ENCODE measurements at places on chromosomes 4 and X. TPM values are rescaled to one million over a fixed set of nuclear protein-coding genes. Genes with fewer than 3 reads are reported as not detected.

Gene MAGEA12
- 0.12 TPM for polyA plus RNA-seq

DNA sequence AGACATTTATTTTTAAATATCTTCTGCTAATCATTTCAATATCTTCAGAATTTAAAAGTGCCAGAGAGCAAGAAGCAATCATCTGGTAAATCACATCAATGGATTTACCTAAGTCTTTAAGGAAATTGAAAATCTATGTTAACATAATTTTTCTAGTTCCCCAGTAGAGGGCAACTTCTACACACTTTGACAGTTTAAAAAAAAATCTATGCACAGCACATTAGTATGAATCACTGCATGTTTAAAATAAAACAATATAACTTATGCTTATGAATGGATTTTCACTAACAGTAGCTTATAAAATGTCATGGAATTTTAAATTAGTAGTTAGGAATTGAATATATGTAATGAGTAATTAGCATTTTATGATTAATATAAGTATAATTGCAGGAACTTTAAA, 126.5 kb downstream of the REELD1 start:
- DNase-seq, result no peak

Gene KIF4A
- 26.5 TPM for polyA plus RNA-seq

- no peak for DNase-seq
These were observed 209.9 kb upstream of the HCCS start for GRCh38 chrX:10901290-10901633.

- no peak for DNase-seq
These were observed 13.7 kb downstream of the IRF2 start for GRCh38 chr4:184460499-184461285.

DNA sequence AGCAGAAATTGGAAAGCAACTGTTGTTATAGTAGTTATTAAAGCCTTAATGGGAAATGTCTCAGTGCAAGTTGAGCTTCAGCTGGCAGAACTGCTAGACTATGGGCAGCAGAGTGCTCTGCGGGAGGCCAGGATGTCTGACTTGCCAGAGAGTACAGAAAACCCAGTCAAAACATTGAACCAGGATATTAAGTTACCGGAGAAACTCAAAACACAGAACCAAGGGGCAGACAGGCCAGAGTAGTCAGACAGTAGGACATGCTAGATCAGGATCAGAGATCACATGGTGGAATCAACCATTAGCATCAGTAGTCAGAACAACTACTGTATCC, 72.9 kb upstream of the TNIP3 start:
- no peak for DNase-seq

GRCh38 chrX:122777766-122778165, 406.3 kb upstream of the GRIA3 start:
- DNase-seq, result no peak

DNA sequence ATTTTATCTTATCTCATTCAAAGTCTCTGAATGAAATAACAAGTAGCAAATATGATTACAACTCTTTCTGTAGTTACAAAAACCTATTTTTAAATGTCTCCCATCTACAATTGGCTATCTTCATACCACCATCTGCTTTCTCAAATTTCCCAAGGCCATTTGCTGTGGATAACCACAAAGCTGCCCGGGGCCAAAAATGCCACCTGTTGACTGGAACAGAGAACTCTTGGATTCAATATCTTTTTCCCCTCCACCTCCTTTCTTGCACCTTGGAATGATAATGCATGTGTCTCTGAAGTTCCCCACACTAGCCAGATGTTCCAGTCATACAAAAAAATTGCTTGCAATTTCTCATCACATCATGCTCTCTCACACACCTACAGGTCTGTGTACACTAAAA, 93.3 kb upstream of the SCML1 start:
- DNase-seq, result no peak

DNA sequence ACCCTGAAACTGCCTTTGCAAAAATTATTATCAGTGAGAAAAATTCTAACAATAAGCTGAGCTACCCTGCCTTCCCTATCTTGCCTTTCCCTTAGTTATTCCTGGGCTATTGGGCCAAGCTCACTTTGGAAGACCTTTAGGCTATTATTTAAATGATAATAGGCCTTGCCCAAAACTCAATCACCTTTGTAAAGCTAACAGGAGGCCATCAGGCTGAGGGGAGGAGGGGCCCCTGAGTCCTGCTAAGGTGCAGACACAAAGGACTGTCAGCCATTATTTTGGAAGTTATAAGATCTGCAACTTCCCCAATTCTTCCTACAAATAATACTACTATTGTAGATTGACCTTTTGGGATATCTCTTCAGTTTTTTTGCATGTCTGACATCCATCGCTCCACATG, 278.8 kb upstream of the DIAPH2 start:
- no peak for DNase-seq

- DNase-seq, result no peak
These were observed 25.5 kb downstream of the HMX1 start for GRCh38 chr4:8846046-8846720.

Gene PRSS12
- polyA plus RNA-seq, result 0.36 TPM

Gene UGT2B10
- 0.12 TPM for polyA plus RNA-seq

- DNase-seq, result no peak
These were observed 23.1 kb downstream of the CD40LG start for GRCh38 chrX:136671006-136671610.

All from A549 (cell line).